ENCODE measurements at places on chromosomes 6 and 20.

DNA sequence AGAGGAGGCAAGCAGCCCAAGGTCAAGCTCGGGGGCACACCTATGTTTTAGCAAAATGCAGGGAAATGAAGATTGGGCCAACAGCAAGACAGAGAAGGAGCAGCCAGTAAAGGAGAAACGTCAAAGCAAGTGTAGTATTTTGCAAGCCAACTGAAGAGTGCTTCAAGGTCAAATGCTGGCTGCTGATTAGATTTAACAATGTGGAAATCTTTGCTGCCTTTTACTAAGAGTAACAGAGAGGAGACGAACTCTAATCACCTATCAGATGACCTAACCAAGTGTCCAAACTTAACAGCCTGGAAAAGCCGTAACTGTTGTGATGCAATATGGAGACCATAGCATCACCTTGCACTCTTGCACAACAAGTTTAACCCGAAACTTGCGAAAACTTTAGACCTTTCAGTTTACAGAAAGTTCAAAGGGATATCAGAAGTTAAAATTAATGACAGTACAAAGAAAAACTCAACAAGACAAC is 30.4 kb downstream of the AKIRIN2 start:
- no peak for DNase-seq

GRCh38 chr6:31094389-31094881 is 17.9 kb downstream of the C6orf15 start:
- DNase-seq = no peak

GRCh38 chr6:38086346-38086745 is 266.8 kb downstream of the ZFAND3 start:
- no peak for DNase-seq

GRCh38 chr6:137877606-137878005 is 10.5 kb downstream of the TNFAIP3 start:
- no peak for DNase-seq

- DNase-seq = no peak
These were observed 462.4 kb upstream of the MARCKS start for GRCh38 chr6:113394729-113395128.

DNA sequence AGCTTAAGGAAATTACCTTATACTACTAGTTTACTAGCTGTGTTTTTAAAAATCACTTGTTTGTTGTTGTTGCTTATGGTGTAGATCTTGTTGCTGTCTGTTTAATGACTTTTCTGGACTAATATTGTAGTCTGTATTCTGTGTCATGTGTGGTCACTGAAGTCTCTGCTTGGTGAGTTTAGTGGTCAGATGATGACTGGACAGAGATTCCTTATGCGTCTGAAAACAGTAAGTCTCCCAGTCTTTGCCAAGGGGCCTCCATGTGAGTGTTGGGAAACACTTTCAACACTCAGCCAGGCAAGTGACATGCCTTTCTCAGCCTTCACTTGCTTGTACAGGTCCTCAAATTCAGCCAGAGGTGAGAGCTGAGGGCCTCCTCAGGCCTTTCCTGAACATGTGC is 256.9 kb upstream of the RNF24 start:
- no peak for DNase-seq
